ENCODE measurements at places on chromosomes 5 and 9.

DNA sequence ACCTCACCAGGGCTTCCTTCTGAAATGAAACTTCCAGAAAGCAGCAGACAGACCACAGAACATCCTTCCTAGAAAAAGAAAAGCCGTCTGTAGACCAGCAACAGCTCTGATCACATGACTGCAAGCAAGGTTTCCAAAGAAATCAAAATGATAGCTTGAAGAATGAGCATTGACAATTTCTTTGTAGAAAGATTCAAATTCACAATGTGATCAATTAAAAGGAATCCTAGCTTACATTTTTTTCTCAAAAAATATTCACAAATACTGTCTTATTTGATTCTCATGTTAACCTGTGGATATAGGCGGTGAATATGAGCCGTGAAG is 144.9 kb downstream of the MTX3 start:
- no peak for DNase-seq

DNA sequence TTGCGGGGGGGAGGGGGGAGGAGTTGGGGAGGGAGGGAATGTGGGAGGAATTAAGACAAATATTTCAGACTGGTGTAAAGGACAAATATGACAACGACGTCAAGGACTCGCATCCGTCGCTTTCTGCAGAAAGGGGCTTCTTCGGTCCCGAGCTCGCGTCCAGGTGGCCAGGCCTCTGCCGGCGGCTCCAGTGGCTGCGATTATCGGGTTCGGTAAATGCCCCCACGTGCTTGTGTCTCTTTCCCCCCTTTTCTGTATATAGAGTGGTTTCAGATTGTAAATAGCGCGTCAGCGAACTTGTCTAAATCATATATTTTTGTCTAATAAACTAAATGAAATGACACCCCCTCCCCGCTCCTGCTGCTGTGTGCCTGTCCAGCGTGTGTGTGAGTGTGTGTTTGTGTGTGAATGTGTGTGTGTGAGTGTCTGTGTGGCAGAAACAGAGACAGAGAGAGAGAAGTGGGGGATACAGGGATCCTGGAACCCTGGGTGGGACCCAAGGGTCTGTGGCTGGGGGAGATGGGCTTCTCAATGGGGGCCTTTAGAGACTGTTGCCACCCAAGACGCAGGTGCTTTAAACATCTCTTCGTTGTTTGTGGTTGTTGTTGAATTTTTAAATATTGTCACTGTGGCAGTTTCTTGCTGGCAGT is 5.6 kb downstream of the IRX1 start:
- DNase-seq = no peak

- no peak for DNase-seq
Observed at GRCh38 chr5:60185231-60186099, 291.9 kb upstream of the PDE4D start.

DNA sequence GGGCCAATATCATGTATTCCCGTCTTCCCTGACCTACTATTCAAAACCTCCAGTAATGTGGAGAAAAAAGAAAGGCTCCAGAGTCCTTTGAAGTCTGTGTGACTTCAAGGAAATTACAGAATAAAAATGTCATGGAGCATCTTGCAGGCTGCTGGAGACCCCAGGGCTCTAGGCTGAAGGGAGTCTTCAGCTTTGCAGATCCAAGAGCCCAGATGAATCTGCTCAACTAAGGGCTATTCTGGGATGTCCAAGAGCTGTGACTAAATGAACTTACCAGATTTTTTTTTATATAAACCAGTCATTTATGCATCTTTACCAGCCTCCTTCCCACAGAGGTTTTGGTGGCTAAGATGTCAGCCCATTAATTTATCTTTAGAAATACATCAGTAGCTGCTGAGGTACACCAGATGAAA is 167.3 kb downstream of the MUSK start:
- no peak for DNase-seq

GRCh38 chr9:34991607-34992375 is 2.2 kb downstream of the DNAJB5 start:
- no peak for DNase-seq

DNA sequence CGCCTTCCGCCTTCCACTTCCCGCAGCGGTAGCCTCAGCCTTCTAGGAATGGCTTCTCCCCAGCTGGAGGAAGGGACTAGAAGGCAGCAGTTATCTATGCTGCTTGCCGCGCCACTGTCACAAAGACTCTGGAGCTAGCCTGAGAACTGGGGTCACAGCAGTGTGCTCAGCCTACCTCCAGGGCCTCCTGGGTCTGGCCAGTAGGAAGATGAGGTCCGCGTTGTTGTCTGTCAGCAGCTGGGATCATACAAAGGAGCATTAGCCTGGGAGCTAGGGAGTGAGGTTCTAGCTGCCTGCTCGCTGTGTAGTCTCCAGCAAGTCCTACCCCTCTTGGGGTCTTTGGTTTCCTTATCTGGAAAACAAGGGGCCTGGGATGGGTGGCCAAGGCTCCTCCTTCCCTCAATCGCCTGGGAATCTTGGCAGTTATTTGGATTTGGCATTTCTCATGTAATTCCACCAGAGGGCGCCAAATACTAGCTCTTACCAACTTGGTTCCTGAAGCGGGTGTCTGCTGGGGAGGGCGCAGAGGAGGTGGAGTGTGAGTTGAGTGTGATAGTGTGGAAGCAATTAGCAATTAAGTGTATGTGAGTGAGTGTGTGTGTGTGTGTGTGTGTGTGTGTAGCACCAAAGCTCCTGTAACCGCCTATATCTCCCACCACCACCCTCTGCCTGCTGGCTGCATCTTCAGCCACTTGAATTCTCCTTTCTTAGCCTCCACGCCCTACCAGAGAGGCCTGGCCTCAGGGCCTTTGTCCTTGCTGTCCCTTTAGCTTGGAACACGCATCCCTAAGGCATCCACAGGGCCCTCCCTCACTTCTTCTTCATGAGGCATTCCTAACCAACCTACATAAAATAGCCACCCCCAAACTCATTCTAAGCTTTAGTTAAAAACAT is 97.1 kb downstream of the ENTREP1 start:
- no peak for DNase-seq

GRCh38 chr5:1510631-1511030 is 13.1 kb downstream of the LPCAT1 start:
- peak; percentile 4 for DNase-seq

DNA sequence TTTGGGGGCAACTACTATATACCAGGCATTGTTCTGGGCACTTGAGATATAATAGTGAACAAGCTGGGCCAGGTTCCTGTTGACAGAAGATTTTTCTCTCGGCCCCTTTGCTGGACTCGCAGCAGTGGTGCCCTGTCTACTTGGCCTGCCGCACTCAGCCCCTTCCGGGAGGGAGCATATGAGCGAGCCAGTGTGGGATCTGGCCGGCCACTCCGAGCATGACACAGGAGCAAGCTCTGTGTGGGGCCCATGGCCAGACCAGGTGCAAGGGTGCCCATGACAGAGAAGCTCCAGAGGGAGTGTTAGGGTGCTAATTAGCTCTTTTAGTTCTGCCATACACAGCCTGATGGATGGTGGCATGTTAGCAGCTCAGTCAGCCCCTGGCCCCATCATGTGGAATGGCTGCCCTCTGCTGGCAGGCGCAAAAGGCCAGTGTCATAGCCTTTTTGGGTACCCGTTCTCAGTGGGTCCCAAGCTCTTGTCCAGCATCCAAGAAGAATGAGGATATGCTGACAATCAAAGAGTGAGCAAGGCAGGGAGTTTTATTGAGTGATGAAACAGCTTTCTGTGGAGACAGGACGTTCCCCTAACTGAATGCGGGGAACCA is 9.3 kb upstream of the KIF4B start:
- DNase-seq = peak; percentile 25

DNA sequence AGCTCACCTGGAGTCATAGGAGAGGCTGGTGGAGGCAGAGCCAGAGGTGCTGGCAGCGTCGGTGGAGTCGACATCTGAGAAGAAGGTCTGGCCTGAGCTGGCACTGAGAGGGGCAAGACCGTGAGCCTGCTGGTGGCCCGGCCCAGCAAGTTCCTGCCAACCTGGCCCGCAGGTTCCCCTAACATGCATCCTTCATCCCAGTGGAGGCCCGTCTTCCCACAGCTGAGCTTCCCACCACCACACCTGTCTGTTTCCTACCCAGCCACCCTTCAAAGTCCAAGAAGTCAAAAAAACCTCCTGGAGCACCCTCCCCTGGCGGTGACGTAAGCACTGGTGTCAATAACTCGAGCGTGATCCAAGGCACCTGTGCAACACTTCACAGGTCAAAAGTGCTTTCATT is 16.9 kb downstream of the PHF19 start:
- no peak for DNase-seq

DNA sequence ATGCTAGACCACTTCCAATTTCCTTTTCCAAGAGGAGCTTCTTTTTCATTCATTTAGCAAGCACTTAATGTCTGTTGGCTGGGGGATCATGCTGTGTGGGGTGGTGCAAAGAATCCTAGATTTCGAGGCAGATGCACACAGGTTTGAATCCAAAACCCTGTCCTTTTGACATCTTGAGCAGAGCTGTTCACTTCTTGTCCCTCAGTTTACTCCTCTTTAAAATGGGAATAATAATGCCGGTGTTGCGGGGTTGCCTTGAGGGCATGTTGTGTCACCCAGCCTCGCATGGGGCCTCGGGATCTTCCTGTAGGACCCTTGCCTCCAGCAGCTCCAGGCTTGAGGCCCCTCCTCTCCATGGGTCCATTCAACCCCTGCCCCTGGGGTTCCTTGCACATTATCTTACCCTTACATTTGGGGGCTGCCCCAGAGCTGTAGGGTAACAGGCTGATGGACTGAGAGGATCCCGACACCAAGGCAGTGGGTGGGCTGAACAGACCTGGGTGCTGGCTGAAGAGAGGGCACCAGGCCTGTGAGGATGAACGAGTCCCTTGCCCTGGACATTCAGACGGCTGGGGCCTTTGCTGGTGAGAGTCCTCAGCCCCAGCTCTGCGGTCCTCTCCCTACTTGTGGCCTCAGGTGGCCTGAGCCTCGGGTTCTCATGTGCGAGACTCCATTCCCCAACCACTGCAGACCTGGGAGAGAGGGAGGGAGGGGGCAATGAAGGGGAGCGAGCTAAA is 145.8 kb downstream of the BARX1 start:
- DNase-seq = no peak

DNA sequence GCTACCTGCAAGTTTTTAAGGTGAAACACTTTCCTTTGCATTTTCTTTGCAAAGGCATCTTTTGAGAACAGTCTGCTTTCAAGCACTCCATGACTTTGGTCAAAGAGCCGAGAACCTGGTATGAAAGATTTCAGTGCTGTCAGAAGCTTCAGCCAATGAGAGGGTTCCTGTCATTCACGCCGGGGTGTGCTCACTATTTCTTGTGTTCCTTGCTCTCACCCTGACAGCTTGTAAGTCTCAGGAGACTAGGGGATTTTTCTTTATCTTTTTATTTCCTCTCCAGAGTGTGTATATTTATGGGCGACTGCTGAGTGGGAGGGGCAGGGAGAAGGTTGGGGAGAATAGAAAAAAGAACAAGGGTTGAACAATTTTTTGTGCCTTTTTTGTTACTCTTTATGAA is 334.0 kb downstream of the PSAT1 start:
- DNase-seq = no peak

GRCh38 chr5:1099926-1100663 is 11.8 kb downstream of the SLC12A7 start:
- DNase-seq = no peak

DNA sequence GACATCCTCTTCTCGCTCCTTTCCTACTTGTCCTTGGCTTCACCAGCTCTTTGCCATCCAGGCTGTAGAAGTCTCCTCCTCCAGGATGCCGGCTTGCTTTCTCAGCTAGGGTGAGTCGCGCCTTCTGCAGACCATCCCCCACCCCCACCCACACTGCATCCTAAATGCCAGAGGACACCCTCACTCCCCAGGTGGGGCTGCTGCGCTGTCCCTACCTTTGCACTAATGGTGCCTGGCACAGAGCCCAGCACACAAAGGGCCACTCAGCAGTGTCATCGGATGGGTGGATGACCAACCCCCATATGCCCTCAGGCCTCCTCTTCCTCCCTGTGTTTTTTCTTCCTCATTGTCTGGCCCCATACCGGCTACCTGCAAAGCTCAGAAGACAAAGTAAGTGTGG is 14.8 kb downstream of the IL9 start:
- no peak for DNase-seq

- DNase-seq = no peak
Observed at GRCh38 chr5:163773226-163773625, 267.8 kb downstream of the MAT2B start.

- DNase-seq = no peak
Observed at GRCh38 chr9:134214386-134214765, 50.0 kb upstream of the RNU6ATAC start.

- no peak for DNase-seq
Observed at GRCh38 chr9:125088752-125089151, 54.6 kb downstream of the SCAI start.

DNA sequence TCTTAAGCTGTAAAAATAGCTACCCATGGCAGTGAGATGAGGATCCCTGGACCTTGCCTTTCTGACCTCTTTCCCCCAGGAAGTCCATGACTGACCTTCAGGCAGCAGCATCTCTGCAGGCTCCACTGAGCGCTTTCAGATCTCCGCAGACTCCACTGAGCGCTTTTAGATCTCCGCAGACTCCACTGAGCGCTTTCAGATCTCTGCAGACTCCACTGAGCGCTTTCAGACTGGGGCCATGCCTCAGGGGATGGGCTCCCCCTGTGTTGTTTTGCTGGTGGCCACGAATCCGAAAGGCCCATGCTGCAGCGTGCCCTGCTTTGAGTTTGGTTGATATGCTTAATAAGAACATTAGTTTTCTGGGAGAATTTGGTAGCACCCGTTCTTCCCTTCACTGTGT is 254.2 kb downstream of the FANCC start:
- no peak for DNase-seq

- DNase-seq = no peak
Observed at GRCh38 chr5:76490960-76491359, 87.9 kb downstream of the IQGAP2 start.

- no peak for DNase-seq
Observed at GRCh38 chr5:62717301-62717933, 138.8 kb downstream of the LRRC70 start.

DNA sequence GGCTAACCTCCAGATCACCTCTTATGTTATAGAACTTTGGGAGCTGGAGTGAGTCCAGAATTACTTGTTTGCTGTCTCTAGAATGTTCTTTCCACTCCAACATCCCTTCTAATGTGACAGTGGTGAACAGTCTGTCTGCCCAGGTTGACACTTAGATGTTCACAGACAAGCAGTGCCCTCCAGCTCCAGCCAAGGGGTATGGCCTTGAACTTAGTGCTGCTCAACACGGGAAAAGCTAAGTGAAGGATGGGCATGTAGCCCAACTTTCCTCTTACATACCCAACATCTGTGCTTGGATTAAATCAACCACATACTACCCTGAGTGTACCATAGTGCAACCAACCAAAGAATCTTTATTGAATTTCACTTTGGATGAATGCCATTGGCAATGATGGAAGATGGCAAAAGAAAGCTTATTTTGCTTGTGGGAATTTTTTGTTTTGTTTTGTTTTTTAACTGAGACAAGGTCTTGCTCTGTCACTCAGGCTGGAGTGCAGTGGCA is 201.2 kb downstream of the NXNL2 start:
- DNase-seq = no peak

DNA sequence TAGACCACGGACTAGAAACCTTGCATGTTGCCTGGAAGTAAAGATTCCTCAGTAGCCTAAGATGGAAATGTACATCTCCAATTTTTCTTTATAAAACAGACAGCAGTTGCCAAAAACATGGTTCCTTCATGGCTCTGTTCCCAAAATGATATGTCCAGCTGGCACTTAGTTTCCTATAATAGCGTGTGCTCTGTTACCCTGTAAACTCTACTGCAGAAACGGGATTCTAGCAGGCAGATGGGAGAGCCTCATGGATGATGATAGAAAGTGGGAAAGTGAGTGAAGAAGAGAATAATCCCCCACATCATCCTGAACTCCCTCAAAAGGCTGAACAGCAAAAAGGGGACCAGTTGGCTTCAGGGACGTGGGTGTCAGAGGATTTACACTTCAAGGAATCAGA is 118.2 kb downstream of the FRMD3 start:
- no peak for DNase-seq

All from T-helper 2 cell (primary cell).